ENCODE measurements at places on chromosomes 1 and 21.

- no peak for DNase-seq
Measured at GRCh38 chr1:40450495-40451237, 390 bp downstream of the ZFP69B start.

GRCh38 chr1:166032572-166033371, 134.0 kb downstream of the FAM78B start:
- DNase-seq: no peak

- DNase-seq: no peak
Measured at GRCh38 chr1:230314142-230314470, 112.0 kb downstream of the PGBD5 start.

DNA sequence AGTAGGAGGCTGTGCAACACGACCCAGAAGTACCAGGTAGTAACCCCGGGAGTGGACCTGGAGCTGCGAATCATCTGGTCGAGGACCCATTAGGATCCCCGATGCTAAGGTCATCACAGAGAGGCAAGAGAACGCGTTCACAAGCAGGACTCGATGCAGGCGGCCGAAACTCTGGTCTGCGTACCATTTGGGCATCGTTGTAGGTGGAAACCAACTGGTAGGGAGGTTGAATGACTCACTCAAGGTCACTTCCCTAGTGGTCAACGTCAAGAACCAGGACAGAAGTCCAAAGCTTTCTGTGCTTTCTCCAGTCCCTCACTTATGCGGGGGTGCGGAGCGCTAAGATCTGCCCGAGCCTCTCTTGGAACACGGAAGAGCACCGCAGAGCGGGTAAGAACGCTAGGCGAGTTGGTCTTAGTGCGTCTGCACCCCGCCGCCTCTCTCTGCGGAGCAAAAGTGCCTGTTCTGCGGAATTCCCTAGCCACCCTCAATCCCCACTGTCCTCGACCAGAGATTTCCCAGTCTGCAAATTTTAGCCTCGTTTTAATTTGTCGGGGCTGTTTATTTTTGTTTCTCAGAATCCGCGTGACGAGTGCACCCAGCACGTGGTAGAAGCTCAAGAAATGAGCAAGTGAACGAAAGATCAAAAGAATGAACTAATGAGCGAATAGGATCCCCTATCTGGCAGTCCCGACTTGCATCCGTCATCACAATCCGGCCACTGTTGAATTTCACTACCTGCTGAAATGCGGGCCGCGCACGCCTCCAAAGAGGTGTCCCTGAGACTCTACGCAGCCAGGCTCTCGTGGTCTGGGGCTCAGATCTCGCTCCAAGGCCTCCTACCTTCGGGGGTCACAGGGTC, 12.2 kb downstream of the HLX start:
- DNase-seq: no peak

GRCh38 chr1:40431385-40431784, 18.9 kb upstream of the ZFP69B start:
- DNase-seq: no peak

GRCh38 chr1:12064073-12064969, 1.2 kb downstream of the TNFRSF8 start:
- no peak for DNase-seq

- no peak for DNase-seq
Measured at GRCh38 chr1:72724951-72725861, 442.9 kb upstream of the NEGR1 start.

GRCh38 chr1:234997896-234998741, 130.5 kb downstream of the TOMM20 start:
- DNase-seq: no peak

DNA sequence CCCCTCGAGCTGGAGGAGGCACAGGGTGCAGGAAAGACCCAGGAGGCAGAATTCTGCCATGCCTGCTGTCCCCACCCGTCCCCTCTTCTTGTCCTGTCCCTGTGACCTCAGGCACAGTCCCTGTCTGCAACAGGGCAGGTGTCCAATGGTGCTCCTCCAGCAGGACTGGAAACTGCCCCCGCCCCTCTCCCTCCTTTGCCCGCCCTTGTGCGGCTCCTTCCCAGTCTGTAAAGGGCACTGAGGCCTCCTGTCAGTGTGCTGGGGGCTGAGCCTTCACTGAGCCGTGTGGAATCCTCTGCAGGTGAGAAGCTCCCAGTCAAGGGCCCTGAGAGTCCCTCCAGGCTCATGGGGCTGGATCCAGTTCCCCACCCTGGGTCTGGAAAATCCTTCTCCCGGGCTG, 28.9 kb downstream of the PRDM16 start:
- no peak for DNase-seq

GRCh38 chr1:57033222-57034001, 67.6 kb upstream of the C8B start:
- DNase-seq: no peak

DNA sequence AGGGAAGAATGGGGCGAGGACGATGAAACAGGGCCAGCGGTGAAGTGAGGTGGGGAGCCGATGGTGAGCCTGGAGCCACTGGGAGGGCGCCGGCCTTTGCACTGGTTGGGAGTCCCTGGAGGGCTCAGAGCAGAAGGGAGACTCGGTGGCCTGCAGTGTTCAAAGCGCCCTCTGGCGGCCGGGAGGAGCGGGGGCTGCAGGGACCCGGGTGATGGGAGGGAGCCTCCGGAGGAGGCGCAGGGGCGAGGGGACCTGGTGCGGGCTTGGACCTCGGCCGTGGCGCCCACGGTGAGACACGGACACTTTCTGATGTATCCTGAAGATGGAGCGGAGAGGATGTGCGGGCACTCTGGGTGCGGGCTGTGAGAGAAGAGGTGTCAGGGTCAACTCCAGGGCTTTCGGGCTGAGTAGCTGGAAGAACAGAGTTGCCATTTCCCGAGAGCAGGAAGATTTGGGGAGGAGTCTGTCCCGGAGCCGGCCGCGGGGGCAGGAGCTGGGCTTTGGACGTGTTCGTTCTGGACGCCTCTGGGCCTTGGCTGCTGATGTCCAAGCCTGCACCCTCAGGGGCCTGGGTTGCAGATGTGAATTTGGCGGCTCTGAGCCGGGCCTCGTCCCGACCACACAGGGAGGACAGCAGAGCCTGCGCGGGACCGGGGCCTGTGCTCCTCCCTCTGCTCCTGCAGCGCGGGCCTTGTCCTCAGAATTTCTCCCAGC, 29.7 kb downstream of the HEYL start:
- DNase-seq: peak; percentile 23

GRCh38 chr1:67791686-67792085, 41.6 kb downstream of the GNG12 start:
- DNase-seq: peak; percentile 89

All from fibroblast of the conjunctiva (primary cell).